ENCODE measurements at places on chromosomes 16 and 17. TPM values are rescaled to one million over a fixed set of nuclear protein-coding genes. Genes with fewer than 3 reads are reported as not detected.

Gene TNFRSF13B
- not detected for total RNA-seq

Gene CA7
- not detected for total RNA-seq

Gene HNF1B
- total RNA-seq, result not detected

Gene KRT20
- total RNA-seq, result not detected

Gene CDRT15L2
- total RNA-seq, result not detected

Gene CDC42EP4
- 104 TPM for total RNA-seq

Gene SMTNL2
- total RNA-seq, result 15.6 TPM

- H3K4me3 ChIP-seq, result peak overlapping the region; percentile 70
- H3K27ac ChIP-seq, result peak overlapping the region; percentile 81
- no peaks in the 10 kb centered on the region for H3K27me3 ChIP-seq
- H3K36me3 ChIP-seq, result peaks cover 8% of the 10 kb centered on the region
- DNase-seq, result peak; percentile 84
- peaks cover 6% of the 10 kb centered on the region for H3K4me1 ChIP-seq
These were observed 656 bp upstream of the GEMIN4 start for GRCh38 chr17:752620-753219.

- H3K36me3 ChIP-seq, result peaks cover 5% of the 10 kb centered on the region
- H3K27me3 ChIP-seq, result no peaks in the 10 kb centered on the region
- DNase-seq, result no peak
- H3K4me3 ChIP-seq, result no peak overlapping the region
These were observed 9.4 kb downstream of the SGCA start for GRCh38 chr17:50175035-50175807.

DNA sequence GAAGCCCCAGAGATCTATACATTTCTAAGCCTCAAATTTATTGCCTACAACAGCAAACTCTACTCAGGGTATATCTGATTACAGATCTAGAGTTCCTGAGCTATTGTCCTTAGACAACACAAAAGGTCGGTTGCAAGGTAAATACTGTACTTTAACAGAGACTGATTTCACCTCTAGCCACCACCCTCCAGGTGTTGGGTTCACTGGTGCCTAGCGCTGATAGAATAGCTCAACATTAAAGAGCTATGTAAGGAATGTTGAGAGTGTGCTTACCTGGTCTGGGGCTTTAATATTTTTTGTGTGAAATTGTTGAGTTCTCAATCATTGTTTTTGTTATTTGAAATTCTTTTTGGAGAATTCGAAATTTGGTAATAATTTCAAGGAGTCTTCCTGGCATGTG lies 277.0 kb upstream of the PSMD7 start:
- H3K27me3 ChIP-seq, result no peaks in the 10 kb centered on the region
- no peaks in the 10 kb centered on the region for H3K36me3 ChIP-seq
- no peak overlapping the region for H3K4me3 ChIP-seq
- no peak overlapping the region for H3K27ac ChIP-seq

DNA sequence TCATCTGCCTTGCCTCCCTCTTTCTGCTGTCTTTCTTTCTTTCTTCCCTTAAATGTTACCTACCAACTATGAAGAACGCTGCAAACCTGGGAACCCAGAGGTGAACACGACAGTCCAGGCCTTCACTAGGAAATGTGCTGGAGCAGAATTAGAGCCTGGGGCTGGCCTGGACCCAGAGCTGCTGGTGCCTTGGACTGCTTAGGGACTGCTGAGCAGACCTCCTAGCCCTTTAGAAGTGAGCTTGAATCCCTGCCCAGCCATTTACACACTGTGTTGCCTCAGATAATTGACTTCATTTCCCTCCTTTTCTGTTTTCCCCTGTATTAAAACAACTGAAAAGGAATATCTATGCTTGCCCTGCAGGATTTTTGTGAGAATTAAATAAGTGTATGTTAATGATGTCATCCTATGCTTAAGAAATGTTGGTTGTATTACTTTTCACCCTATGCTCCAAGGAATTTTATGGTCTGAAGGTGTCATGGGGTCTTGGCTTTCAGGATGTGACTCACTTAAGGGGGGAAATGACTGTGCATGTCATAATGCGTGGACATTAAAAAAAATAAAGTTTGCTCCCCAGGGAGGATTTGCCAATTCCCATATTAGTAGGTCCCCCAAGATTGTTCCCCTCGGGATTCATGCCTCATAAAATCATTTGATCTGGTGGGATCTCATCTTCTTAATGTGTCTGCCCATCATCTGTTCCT lies 11.5 kb downstream of the CDH13 start:
- H3K27ac ChIP-seq, result peak overlapping the region; percentile 39
- H3K27me3 ChIP-seq, result no peaks in the 10 kb centered on the region
- no peak for DNase-seq
- peaks cover 7% of the 10 kb centered on the region for H3K4me1 ChIP-seq
- no peaks in the 10 kb centered on the region for H3K36me3 ChIP-seq
- no peak overlapping the region for H3K4me3 ChIP-seq

DNA sequence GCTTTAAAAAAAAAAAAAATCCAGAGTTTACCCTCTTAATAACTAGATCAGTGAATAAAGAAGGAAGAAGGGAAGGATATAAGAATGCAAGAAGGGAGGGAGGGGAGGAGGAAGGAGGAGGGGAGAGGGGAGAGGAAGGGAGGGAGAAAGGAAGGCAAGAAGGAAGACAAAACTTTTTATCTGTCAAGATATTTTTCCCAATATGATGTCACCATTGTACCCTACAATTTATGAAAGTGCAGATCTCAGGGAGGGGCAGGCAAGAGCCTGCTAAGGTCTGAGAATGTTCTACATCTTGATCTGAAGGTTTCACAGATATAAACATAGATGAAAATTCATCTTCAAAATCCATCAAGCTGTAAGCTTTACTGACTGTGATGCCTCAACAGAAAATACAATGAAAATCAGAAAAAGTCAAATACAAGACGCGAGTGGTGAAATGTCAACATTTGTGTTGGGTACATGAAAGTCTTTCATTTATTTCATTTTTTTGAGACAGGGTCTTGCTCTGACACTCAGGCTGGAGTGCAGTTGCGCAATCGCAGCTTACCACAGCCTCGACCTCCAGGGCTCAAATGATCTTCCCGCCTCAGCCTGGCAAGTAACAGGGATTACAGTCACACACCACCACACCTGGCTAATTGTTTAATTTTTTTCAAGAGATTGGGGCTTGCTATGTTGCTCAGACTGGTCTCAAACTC lies 57.1 kb upstream of the EMP2 start:
- no peaks in the 10 kb centered on the region for H3K36me3 ChIP-seq
- DNase-seq, result no peak
- H3K4me3 ChIP-seq, result no peak overlapping the region
- H3K27me3 ChIP-seq, result no peaks in the 10 kb centered on the region
- no peak overlapping the region for H3K27ac ChIP-seq

DNA sequence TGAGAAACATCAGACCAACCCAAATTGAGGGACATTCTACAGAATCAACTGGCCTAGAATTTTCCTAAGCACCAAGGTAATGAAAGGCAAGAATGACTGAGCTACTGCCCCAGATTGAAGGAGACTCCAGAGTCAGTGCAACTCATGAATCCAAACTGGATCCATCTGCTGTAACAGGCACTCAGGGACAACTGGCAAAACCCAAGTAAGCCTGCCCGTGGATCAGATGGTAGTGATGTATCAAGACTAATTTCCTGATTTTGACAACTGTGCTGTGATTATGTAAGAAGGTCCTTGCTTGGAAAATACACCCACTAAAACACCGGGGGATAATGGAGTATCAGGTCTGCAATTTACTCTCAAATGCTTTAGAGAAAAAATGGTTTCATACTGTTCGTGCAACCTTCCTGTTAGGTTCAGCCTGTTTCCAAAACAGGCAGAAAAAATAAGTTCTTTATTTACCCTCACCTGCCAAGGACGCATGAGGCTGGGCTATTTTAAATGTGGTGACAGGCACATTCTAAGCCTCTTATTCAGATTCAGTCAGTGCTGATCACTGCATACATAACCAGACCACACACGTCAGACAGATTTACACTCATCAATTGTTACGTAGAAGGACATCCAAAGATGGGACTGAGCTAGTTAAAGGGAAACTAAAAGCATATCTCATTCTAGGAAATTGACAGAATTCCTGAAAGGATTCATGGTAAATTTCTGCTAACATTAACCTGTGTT lies 7.0 kb downstream of the MBTPS1 start:
- no peak overlapping the region for H3K4me3 ChIP-seq
- no peaks in the 10 kb centered on the region for H3K4me1 ChIP-seq
- H3K27ac ChIP-seq, result peak overlapping the region; percentile 25
- no peak for DNase-seq
- no peaks in the 10 kb centered on the region for H3K27me3 ChIP-seq
- H3K36me3 ChIP-seq, result peaks cover 16% of the 10 kb centered on the region

DNA sequence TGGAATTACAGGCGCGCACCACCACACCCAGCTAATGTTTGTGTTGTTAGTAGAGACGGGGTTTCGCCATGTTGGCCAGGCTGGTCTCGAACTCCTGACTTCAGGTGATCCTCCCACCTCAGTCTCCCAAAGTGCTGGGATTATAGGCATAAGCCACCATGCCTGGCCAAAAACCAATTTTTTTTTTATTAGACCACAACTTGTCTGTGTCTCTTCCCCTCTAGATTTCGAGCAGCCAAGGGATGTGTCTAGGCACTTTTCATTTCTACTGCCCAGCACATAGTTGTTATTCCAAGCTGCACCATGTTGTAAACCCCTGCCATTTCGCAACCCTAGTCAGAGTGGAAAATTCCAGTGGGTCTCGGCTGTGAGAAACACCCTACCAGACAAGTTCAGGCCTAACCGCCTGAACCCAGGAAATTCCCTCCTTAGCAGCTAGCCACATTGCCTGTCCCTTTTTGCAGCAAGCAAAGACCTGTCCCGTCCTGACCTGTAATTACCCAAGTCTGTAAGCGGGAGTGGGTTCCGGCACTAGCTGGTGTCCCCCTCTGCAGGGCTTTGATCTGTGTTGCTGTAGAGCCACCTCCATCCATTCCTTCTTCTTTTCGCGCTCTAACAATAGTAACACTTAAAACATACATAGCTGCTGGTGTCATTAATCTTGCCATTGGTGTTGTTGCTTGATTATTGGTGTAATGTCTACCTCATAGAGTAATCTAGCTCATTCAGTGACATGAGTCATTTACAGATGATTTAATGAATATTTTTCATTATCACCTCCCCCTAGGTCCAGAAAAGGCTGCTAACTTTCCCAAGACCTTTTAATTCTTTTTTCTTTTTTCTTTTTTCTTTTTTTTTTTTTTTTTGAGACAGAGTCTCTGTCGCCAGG lies 77.3 kb upstream of the ATF7IP2 start:
- H3K4me3 ChIP-seq, result no peak overlapping the region
- DNase-seq, result no peak
- H3K4me1 ChIP-seq, result no peaks in the 10 kb centered on the region
- no peak overlapping the region for H3K27ac ChIP-seq
- H3K36me3 ChIP-seq, result no peaks in the 10 kb centered on the region

- no peak for DNase-seq
- H3K27me3 ChIP-seq, result no peaks in the 10 kb centered on the region
- no peaks in the 10 kb centered on the region for H3K36me3 ChIP-seq
These were observed 22.6 kb downstream of the TTYH2 start for GRCh38 chr17:74235911-74236371.

DNA sequence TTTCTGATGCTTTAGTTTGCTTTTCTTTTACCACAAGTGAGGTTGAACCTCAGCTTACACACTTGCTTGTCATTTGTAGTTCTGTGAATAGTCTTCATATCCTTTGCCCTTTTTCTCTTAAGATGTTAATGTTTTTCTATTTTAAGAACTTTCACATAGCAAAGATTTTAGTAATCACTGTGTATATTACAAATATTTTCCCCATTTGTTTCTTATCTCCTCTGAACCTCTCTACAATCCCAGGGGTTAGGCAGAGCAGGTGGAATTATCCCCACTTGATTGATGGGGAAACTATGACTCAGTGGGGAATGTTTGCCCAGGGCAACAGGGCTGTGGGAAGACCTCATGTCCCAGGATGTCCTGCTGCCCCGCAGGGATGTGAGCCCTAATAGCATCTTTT lies 11.7 kb upstream of the MYH3 start:
- no peak for DNase-seq
- peak overlapping the region; percentile 39 for H3K27ac ChIP-seq
- peaks cover 3% of the 10 kb centered on the region for H3K4me1 ChIP-seq
- no peaks in the 10 kb centered on the region for H3K27me3 ChIP-seq

DNA sequence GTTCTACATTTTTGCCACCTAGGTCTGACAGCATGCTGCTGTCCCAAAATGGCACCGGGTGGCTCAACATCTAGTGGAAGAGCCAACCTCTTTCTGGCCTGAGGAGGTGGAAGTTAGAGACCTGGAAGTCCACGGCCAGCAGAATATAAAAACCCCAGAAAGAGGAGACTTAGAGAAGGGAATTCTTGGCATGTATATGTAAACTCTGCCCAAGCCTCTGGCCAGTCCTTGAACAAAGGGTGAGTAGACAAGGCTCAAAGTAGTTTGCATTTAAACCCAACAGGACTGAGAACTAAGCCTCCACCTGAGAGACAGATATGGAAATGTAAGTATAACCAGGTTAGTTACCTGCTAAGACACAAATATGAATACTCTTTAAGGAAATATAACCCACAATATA lies 210.3 kb downstream of the GRIN2A start:
- no peak overlapping the region for H3K27ac ChIP-seq
- no peak overlapping the region for H3K4me3 ChIP-seq
- no peak for DNase-seq
- H3K4me1 ChIP-seq, result no peaks in the 10 kb centered on the region
- no peaks in the 10 kb centered on the region for H3K27me3 ChIP-seq

GRCh38 chr16:67606632-67607031 lies 38.3 kb upstream of the CARMIL2 start:
- H3K27ac ChIP-seq, result no peak overlapping the region
- peaks cover 9% of the 10 kb centered on the region for H3K36me3 ChIP-seq
- no peaks in the 10 kb centered on the region for H3K4me1 ChIP-seq
- H3K4me3 ChIP-seq, result no peak overlapping the region
- DNase-seq, result no peak

DNA sequence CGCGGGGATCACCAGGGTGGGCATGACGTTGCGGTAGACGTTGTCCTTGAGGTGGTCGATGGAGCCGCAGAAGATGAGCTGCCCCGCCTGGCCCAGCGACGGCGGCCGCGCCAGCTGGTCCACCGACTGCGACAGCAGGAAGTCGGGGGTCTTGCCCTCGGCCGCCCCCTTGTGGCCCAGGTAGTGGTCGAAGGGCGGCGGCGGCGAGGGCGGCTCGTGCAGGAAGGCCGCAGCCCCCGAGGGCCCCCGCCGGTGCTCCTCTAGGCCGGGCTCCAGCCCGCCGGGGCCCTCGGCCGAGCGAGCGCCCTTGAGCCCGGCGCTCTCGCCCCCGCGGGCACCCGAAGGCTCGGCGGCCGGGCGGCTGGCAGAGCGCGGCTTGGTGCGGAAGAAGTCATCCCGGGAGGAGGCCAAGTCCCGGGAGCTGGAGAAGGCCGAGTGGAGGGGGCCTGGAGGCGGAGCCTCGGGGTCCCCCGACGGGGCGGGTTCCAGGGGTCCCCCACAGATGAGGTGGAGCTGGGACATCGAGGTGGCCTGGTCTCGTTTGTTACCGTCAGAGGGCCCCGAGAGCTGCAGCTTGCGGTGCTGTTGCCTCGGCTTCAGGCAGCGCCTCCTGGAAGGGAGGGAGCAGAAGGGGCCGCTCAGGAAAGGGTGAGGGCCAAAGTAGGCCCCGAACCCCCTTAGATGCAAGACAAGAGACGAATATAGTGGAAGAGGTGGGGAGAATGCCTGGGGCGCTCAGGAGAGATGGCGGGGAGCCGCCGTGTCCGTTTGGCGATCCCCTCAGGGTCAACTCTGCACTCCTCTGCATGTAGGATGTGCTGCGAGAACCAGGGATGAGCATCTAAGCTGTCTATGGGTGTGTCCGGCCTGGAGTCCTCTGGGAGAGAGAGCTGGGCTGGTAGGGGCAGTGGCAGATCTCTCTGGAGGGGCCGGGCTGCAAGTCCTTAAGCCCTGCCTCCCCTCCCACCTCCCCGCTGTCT lies 8.8 kb downstream of the FAM171A2 start:
- H3K36me3 ChIP-seq, result peaks cover 31% of the 10 kb centered on the region
- no peaks in the 10 kb centered on the region for H3K27me3 ChIP-seq
